ENCODE measurements at places on chromosomes 16 and 17.

- no peak for DNase-seq
Observed at GRCh38 chr17:44787271-44787940, 28.6 kb downstream of the ADAM11 start.

DNA sequence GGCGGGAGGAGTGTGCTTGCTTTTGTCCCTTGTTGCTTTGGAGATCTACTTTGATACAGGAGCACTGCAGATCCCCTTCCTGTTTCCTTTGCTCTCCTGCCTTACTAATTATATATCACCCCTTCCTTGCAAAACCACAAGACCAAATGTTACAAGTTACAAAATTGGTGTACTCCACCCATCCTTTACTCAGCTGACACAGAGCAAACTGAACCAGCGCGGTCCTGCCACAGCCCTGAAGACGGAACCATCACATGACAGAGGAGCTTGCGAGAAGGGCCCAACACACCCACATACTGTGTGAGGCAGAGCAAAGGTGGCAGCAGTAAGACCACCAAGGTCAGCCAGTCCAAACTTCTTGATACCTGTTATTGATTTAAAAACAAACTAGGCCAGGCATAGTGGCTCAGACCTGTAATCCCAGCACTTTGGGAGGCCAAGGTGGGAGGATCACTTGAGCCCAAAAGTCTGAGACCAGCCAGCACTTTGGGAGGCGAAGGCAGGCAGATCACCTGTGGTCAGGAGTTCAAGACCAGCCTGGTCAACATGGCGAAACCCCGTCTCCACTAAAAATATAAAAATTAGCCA lies 33.2 kb downstream of the CYTH1 start:
- DNase-seq: peak; percentile 32

DNA sequence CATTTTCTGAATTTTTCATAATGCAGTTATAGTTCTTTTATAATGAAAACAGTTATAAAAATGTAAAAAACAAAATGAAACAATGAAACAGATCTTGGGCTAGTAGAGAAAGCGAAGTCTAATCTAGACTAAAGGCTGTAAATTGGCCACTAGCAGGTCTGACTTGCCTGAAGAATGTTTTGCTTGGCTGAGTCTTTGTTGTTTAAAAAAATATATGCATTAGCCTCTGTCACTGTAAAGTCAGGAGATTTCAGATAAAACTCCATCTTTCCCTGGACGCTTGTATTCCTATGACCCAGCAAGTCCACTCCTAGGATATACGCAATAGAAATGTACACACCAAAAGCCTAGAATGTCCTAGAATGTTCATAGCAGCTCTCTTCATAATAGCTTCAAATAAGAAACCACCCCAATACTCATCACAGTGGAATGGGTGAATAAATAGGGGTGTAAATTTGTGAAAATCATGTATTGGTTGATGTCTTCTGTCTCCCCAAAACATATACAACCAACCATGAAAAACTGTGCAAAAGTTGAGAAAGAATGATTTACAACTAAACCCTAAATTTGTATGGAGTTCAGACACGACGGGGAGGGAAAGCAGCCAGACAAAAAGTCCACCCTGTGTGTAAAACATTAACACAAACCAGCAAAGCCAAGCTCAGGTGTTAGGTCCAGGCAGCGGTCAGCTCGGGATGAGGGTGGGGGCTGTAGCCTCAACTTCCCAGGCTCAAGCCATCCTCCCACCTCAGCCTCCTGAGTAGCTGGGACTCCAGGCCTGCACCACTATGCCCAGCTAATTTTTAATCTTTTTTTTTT lies 37.7 kb upstream of the MEAK7 start:
- no peak for DNase-seq

- DNase-seq: no peak
Observed at GRCh38 chr17:57135789-57136291, 50.8 kb downstream of the AKAP1 start.

GRCh38 chr16:12320298-12320706 lies 343.8 kb downstream of the SNX29 start:
- DNase-seq: no peak

- no peak for DNase-seq
Observed at GRCh38 chr16:11323551-11324336, 21.5 kb upstream of the RMI2 start.

DNA sequence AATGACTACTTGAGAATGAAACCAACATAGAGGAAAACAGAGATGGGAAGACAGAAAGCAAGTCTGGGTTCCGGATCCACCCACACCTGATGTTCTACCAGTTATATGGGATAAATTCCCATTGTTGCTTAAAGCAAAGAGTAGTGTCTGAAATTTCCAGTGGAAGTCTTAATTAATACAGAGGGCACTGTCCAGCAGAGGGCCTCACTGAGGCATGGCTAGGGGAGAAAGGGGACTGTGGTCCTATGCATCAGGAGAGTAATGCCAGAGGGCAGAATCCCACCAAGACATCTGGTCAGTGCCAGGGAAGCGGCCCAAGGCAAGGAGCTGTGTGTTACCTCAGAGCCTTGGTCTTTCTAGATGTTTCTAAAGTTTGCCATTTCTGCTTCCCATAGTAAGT lies 7.5 kb upstream of the UMOD start:
- DNase-seq: no peak

GRCh38 chr16:65365732-65366715 lies 244.2 kb upstream of the CDH11 start:
- no peak for DNase-seq

DNA sequence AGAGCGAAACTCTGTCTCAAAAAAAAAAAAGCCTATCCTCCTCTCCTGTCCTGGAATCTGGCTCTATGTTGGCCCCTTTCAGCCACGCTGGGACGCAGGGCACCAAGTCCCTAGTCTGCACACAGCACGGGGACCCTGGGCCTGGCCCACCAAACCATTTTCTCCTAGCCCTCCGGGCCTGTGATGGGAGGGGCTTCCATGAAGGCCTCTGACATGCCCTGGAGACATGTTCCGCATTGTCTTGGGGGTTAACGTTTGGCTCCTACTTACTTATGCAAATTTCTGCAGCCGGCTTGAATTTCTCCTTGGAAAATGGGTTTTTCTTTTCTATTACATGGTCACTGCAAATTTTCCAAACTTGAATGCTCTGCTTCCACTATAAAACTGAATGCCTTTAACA lies 12.6 kb upstream of the GPT2 start:
- DNase-seq: no peak

DNA sequence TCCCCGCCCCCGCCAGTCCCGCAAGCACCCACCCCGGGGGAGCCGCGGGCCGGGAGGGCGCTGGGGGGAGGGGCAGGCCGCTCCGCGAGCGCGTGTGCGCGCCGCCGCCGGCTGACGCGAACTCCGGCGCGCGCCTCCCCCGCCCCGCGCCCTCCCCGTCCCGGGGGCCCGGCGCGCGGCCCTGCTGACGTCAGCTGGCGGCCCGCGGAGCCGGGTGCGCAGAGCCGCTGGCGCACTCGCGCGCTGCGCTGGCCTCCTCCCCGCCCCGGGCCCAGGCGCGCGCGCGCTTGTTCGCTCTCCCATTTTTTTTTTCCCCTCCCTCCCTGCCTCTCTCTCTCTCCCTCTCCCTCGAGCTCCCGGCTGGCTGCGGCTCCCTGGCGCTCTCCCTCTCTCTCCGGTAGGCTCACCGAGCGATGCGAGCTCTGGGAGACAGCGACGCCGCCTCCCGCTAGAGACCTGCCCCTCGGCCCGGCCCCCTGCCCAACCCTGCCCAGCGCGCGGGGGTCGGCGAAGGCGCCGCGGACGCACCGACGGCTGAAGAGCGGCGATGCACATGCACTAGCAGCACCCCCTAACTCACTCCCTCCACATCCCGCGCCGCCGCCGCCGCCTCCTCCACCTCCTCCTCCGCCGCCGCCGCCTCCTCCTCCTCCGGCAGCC lies at the start of gene GNAO1:
GNAO1 (plus strand) TSS at position 334 of the 660 bp plus-strand sequence. CDS start 747 bp downstream, outside the sequence.
- no peak for DNase-seq

- DNase-seq: no peak
Observed at GRCh38 chr17:7137171-7137943, 22.7 kb upstream of the ASGR2 start.

- no peak for DNase-seq
Observed at GRCh38 chr17:59498530-59499307, 66.7 kb upstream of the DHX40 start.

GRCh38 chr17:60372790-60373483 lies 19.0 kb downstream of the USP32 start:
- no peak for DNase-seq

DNA sequence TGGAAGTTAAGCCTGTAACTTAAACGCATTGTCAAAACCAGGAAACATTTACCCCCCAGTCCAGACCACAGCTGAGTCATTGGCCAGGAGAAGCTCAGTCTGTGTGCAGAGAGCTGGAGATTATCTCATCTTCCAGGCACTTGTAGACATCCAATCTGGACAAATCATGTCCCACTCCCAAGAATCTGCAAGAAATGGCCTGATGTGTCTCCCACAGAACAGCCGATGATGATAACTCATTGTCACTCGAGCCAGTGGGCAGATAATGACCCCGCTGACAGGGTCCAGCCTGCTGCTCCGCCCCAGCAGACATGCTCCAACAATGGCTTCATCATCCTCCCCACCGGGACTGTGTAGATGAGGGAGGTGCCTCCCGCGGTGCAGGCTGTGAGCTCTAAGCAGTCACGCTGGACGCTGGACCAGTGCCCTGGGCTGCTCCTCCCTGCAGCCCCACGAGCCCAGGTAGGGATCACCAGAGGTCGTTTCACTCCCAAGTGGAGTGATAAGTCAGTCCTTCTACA lies 322.5 kb downstream of the C16orf95 start:
- DNase-seq: no peak

DNA sequence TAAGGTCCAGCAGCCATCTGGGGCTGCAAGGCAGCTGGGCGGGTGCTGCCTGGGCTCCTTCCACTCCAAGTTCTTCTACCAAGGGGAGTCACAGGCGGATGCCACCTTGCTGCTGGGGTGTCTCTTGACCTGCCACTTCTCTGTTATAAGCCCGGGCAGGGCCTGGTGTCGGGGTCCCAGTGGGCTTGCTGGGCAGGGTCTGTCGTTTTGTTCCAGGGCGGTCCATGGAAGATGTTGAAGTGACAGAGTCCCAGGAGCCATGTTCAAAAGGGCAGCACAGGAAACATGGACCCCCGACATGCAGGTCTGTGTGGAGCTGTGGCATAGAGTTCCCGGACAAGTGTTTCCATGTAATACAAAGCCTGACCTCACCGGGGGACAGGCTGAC lies 91.1 kb downstream of the TNFRSF13B start:
- DNase-seq: no peak

DNA sequence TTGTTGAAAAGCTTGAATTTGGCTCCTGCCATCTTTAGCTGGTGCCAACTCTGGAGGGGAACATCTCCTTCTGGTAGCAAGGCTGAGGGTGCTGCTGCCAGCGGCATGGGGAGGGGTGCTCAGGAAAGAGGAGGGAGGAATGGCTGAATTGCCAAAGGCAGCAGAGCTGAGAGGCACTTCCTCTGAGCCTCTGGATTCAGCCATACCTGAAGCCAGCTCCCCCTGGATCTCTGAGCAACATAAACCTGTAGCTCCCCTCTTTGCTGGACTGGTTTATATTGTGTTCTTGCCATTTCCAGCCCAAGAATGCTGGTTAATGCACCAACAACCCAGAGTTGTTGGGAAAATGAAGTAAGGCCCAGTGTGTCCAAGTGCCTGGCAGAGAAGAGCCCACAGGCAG lies 7.4 kb downstream of the MEFV start:
- DNase-seq: no peak

GRCh38 chr17:56141046-56141839 lies 12.0 kb upstream of the ANKFN1 start:
- DNase-seq: no peak
